NCI-H510A treated with DMSO at 0.1 percent for 48 hours (cell line): ENCODE measurements at places on chromosomes 7 and 10.

DNA sequence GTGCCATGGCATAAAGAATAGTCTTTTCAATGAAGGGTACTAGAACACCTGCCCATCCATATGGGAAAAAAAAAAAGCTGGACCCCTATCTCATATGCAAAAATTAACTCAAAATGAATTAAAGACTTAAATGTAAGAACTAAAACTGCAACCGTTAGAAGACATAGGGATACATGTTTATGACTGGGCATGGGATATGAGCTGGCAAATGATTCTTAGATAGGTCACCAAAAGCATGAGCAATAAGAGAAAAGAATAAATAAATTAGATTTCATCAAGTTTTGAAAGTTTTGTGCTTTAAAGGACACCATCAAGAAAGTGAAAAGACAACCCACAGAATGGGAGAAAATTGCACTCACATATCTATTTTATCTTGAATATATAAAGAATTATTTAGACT lies 222.0 kb downstream of the ADK start:
- no peak for DNase-seq

DNA sequence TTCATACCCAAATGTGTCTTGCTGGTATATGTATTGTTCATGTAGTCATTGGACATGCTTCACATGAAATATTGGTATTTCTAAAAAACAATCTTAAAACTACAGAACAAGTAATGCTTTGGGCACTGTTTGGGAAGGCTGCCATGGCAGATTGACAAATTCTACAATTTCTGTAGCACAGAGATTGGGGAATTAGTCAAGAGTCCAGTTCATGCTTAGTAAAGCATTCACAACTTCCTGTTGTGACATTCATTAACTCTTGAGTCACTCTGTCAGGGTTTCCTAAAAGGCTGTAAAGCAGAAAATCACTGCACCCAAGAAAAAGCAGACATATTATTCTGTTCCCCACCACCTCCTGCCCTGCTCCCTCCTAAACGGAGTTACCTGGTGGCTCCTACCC lies 398.9 kb downstream of the PHTF2 start:
- DNase-seq = no peak

GRCh38 chr10:70478191-70479164 lies at the start of gene PALD1:
PALD1 (plus strand) TSS chr10:70478767; CDS start chr10:70525952, 47,185 bp downstream.
- peak; percentile 42 for DNase-seq

DNA sequence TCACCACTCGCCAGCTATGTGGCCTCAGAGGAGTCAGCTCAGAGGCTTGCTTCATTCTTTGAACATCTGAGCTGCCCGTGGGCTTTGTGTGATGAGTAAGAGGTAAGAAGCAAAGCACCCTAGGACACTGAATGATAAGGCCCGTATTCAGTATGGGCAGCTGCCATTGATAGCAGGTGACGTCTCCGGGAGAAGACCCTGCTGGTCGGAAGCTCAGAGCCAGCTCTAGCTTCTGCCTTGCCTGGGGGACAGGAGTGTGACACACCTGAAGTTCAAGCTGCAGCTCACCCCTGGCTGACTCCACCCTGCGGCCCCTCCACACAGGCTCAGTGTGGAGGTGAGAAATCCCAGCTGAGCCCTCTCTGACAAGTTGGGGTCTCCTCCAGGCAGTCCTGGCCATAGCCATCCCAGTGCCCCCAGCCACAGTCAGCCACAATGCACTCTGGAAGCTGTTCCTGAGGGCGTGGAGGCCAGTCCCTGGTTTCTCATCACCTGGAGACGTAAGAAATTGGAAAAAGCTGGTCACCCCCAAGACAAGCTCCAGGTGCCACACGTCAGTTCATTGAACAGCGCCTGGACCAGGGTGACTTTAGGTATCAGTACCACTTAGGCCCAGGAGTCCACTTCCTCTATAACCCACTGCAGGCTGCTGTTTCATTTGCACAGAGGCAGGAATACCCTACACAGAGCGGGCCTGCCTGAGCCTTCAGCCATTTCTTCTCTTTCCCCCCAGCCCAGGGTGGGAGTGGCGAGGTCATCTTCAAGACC lies 164.9 kb upstream of the RHEB start:
- no peak for DNase-seq

DNA sequence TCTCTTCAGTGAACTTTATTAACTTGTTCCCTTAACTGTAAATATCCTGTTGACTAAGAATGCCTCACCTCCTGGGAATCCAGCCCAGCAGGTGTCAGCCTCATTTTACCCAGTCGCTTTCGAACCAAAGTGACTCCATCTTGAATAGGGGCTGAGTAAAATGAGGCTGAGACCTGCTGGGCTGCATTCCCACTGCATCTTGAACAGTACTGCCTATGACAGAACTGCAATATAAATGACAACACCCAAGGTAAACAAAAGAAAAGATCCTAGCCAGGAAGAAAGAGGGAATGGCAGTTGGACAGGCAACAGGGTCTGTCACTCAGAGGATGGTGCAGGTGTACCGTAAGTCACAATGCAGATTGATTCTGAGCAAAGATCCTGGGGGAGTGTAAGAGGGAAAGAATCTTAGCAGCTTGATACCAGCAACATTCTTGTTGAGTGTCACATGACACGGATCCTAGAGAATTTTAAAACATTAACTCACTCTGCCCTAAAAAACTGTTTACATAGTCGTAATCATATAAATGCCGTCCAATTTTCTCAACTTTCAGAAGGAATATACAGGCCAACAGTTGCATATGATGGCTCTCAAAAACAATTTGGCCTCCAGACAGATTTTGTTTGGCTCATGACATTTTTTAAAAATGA lies 4.4 kb upstream of the FAM107B start:
- no peak for DNase-seq

GRCh38 chr10:60989400-60989876 lies 45.5 kb upstream of the RHOBTB1 start:
- DNase-seq = peak; percentile 38

DNA sequence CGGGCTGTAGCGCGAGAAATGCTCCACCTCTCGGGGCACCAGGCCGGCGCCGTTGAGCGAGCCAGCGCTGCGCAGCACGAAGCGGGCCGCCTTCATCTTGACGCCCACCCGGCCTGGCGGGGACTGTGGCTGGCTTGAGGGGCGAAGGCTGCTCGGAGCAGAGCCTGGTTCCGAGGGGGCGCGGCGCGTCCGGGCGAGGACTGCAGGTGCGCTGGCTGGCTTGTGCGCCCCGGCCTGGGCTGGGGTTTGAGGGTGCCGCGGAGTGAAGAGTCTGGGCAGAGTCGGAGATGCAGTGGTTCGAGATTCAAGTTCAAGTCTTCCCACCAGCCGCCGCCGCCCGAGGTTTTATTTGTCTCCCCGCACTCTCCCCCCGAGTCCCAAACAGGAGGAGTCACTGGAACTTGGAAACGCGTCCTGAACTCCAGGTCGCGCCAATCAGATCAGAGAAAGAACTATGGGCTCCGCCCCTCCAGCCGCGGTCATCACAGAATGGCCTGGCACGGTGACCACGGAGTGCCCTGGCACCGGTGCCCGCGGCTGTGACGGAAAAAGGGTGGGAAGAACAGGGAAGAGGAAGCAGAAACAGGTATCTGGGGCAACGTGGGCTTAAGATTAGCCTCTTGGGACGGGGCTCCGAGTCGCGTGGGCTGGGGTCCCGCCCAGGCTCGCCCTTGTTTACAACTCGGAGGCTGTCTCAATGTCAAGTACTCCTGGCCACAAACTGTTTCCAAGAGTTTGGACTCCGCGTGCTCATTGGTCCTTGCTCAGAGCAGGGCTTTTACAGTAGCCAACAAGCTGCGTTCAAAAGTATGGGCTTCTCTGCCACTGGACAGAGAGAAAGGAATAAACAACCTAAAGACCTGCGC lies at the start of gene PDK4:
Gene PDK4 (minus strand): TSS at position 319 of the 866 bp plus-strand sequence. CDS start 223 bp downstream, at position 96.
- peak; percentile 47 for DNase-seq

DNA sequence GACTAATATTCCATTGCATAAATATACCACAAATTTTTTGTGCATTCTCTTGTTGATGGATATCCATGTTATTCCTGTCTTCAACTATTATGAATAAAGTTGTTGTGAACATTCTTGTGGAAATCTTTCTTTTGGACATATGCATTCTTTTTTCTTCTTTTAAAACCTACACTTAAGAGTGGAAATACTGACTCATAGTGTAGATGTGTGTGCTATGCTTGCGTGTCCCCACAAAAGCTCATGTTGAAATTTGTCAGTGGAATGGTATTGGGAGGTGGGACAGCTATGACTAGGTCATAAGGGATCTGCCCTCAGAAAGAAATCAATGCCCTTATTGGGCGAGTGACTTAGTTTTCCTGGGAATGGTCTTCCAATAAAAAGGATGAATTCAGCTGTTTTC lies 203.6 kb upstream of the PRSS58 start:
- no peak for DNase-seq

DNA sequence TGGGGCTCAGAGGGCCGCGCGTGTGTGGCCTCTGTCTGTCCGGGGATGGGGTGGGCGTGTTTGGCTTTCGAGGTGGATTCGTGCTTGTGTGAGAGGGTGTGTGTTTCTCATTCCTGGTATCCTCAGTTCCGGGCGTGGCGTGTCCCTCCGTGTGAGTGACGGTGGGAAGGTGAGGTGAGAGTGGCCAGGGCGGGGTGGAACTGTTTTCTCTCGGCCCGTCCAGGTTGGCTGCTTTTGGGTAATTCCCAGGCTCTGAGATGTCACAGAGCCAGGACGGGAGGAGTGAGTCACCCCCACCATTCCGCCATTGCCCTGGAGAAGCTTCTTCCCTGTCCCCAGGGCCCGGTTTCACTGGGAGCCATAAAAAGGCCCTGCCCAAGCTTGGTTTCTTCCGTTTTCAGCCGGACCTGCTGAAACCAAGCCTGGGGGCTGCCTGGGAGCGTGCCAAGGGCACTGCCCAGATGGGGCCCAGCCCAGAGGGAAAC lies 21.3 kb upstream of the CLDN4 start:
- DNase-seq = no peak
